Fibroblast of lung (primary cell): ENCODE measurements at places on chromosomes 6 and 20. TPM values are rescaled to one million over a fixed set of nuclear protein-coding genes. Genes with fewer than 3 reads are reported as not detected.

- no peak for DNase-seq
Observed at GRCh38 chr6:81612136-81612535, 140.3 kb downstream of the TENT5A start.

- DNase-seq = peak; percentile 89
Observed at GRCh38 chr6:138572167-138572875, 73.0 kb upstream of the NHSL1 start.

- no peak for DNase-seq
Observed at GRCh38 chr20:37711994-37712964, 18.4 kb downstream of the CTNNBL1 start.

DNA sequence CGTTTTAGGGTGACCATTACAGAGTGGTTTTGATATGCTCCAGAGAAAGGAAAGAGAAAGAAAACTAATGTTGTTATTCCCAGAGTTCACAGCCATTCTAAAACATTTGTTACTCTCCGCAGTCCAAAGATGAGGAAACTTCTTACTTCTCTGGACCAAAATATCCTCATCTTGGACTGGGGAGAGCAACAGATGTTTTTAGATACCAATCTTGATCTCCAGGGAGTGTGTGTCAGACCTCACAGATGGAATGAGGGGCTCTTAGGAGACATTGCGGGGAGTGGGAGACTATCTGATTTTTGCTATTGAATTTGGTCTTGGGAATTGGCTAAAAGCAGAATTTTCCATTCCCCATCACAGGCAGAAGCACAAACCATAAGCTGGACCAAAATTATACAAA is 110.8 kb downstream of the TNFAIP3 start:
- DNase-seq = no peak

- no peak for DNase-seq
Observed at GRCh38 chr6:143370812-143371370, 79.6 kb downstream of the ADAT2 start.

DNA sequence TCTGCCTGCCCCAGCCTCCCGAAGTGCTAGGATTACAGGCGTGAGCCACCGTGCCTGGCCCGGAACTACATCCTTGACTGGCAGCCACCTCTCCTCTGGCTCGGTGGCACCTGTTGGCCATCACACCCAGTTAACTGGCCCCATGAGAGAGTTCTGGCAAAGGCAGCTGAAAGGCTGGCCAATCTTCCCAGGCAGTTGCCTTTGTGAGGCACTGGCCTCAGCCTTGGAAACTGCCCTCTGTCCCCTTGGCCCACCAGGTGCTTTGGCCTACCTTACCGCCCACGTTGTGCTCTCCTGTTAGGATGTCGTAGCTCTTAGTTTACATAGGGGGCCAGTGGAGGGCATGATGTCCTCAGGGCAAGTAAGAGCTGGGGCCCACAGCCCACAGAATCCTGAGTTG is 9.6 kb upstream of the MANBAL start:
- no peak for DNase-seq

- DNase-seq = peak; percentile 85
Observed at GRCh38 chr6:4732691-4733315, 43.4 kb upstream of the CDYL start.

DNA sequence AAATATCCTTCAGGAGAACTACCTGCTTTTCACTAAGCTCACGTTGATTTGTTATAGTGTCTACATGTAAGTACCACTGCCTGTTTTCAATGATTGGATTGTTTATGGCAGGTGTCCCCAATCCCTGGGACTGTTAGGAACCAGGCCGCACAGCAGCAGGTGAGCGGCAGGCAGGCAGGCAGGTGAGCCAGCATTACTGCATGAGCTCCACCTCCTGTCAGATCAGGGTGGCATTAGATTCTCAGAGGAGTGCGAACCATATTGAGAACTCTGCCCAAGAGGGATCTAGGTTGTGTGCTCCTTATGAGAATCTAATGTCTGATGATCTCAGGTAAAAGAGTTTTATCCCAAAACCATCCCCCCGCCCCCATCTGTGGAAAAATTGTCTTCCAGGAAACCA is 303.3 kb downstream of the EYA4 start:
- no peak for DNase-seq

Gene C6orf52
- 0.26 and 0.33 TPM in 2 replicates for total RNA-seq

- DNase-seq = peak; percentile 35
Observed at GRCh38 chr6:163335671-163336545, 78.6 kb upstream of the QKI start.

Gene PBOV1
- not detected in 2 replicates for total RNA-seq

DNA sequence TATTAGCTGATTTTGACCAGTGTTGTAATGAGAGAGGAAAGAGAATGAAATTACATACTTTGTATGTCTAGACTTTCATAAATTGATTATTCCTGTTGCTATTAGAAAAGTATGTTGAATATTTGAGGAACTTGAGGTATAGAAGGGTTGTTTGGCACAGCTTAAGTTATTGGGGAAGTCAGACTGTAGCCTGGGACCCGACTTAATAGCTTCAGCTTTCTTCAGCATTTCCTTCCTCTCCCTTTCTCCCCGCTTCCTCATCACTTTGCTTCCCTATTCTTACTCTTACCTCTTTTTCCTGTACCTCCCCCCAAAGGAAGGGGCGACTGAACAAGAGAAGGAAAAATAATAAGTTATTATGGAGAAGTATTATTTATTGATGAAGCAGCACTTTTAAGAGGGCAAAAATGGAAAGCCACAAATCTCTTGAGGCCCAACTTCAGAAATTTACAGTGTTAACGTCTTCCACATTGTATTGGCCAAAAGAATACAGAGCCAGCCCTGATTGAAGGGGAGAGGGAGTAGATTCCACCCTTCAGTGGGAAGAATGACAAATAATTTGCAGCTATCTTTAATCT is 7.4 kb downstream of the SENP6 start:
- DNase-seq = no peak

Gene OR2H1
- not detected in 2 replicates for total RNA-seq

Gene TBXT
- total RNA-seq = not detected in 2 replicates

DNA sequence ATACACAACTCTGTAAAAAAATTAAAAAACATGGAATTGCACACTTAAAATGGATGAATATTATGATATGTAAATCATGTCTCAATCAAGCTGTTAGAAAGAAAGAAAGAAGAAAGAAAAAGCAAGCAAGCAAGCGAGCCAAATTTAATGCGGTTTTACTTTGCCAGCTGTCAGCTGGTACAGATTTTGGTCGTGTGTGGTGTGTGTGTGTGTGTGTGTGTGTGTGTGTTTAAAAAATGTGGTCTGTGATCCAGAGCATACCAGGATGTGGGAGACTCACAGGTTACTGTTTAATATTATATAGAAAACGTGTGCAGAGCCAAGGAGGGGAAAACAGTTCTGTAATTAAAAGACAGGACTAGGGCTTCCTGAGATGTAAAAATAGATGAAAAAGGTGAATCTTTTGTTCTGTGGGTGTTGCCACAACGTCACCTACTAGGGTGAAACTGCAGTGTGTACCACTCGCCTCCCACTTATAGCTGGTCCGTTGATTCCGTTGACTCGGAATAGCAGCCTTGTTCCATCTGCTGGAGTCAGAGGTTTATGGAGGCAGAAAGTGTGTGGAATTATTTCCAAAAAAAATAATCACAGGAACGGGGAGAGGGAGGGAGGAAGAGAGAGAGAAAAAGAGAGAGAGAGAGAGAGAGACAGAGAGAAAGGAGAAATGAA is 197.7 kb downstream of the BCAS1 start:
- DNase-seq = peak; percentile 57

DNA sequence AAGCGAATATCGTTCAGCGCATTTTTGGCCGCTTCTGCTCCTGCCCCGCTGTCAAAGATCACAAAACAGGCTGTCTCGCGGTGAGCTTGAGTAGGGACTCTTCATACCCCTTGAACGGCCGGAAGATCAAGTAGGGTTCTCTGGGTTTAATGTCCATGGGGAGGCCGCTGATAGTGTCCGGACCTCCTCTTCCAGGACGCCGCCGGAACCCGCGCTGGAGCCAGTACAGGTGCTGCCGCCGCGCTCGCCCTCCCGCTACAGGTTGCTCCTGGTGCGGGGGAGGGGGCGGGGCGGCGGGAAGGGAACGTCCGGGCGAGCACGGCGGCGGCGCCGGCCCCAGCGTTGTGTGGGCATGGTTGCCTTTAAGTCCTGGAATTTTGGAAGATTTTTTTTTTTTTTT is 67.4 kb downstream of the KHDC1L start:
- DNase-seq = no peak

Gene TSPO2
- not detected in 2 replicates for total RNA-seq

DNA sequence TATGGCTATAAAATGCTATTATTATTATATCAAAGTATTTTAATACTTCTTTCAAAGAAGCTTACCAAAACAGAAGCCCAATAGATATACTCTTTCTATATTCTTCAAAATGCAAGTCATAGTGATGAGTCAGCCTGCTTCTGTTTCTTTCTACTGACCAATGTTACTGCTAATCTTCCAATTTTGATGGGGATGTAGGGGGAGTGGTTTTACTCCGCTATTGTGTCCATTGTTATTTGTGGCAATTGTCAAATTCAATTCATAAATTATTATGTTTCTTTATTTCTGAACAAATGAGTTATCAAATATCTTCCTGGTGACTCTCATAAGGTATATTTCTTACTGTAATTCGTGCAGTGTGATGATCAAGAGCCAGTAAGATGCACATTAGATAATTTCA is 221.5 kb upstream of the DEFB112 start:
- DNase-seq = peak; percentile 50

- DNase-seq = peak; percentile 18
Observed at GRCh38 chr6:157438611-157439111, 57.7 kb downstream of the ZDHHC14 start.

DNA sequence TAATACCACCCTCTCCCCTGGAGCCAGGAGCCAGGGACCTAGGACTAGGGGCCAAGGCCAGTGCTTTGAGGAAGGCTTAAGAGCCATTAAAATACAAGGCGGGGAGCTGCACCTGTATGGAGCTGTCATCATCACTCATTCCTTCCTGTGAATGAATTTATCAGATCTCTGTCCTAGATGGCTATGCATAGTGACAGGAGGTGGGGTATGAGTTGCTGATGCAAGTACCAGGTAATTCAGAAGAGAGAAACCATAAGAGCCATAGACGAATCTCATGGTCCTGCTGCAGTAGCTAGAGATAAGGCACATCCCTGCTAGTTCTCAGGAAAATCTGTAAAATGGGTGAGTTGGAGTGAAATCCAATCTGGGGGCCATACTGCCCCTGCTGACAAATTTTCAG is 10.3 kb downstream of the GRM4 start:
- no peak for DNase-seq

- no peak for DNase-seq
Observed at GRCh38 chr20:51449498-51450220, 92.9 kb downstream of the NFATC2 start.

DNA sequence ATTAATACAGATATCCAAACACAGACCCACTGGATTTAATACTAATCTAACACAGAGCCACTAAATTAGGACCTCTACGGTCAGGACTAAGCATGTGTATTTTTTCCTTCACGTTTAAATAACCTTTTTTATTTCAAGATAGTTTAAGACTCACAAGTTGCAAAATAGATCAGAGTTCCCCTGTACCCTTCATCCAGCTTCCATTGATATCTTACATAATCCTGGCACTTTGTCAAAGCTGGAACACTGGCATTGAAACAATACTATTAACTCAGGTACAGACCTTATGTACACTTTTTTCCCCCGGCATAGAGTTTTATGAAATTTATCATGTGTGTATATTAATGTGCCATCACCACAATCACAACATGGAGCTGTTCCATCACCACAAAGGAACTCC is 2.1 kb downstream of the C6orf163 start:
- no peak for DNase-seq

Gene MYCT1
- under 0.01 TPM in 1 of 2 replicates, not detected in the other for total RNA-seq

- DNase-seq = peak; percentile 1
Observed at GRCh38 chr20:15320941-15321340, 983.5 kb upstream of the FLRT3 start.

Gene SLC52A3
- total RNA-seq = not detected in 2 replicates

- peak; percentile 69 for DNase-seq
Observed at GRCh38 chr20:36098364-36098763, 56.2 kb upstream of the EPB41L1 start.

DNA sequence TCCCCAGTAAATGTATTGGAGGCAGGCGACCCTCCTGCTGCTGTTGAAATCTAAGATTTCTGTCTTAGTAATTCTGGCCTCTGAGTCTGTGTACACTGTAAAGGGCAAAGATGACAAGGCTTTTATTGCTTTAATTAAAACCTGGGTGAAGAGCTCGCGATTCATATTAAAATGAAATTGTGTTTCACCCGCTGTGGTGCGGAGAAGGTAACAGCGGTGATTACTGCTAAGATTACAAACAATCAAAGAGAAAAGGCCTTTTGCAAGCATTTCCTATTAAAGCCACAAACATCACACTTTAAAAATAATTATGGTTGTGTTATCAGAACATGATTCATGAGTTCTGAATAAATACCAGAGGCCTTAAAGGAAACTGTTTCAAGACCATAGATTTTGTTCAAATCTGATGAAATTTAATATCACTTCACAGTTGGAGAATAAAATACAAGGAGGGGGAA is 69.3 kb downstream of the TOX2 start:
- peak; percentile 40 for DNase-seq

Gene DCDC2
- total RNA-seq = under 0.01 TPM in 1 of 2 replicates, not detected in the other

DNA sequence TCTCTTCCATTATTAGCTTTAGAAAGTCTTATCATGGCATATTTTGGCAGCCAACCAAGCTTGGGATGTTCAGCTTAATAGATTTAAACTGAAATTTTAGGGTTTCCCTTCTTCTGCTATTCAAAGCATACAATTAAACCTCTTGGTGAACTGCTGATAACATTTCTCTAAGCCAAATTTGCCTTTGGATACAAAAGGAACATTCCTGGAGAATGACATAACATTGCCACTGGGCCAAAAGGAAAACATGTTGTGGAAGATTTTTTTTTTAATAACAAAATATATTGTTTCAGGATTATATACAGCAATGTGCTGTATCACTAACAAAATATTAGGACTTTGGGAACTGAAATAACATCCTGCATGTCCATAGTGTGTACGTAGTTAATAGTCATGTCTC is 215.1 kb upstream of the TBX18 start:
- no peak for DNase-seq

DNA sequence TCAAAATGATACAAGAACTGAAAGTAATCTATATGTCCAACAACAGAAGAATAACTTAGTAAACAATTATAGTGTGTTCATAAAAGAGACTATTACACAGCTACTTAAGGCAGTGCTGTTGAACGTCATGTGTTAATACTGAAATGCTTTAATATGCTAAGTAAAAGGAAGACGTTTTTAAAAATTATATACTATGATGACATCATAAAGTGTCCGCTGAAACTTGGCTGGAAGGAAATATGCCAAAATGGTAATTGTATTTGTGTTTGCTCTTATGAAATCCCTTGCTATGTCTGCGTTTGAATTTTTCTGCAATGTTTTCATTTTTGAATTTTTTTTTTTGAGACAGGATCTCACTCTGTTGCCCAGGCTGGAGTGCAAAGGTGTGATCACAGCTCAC is 679.3 kb downstream of the DHX35 start:
- DNase-seq = no peak

DNA sequence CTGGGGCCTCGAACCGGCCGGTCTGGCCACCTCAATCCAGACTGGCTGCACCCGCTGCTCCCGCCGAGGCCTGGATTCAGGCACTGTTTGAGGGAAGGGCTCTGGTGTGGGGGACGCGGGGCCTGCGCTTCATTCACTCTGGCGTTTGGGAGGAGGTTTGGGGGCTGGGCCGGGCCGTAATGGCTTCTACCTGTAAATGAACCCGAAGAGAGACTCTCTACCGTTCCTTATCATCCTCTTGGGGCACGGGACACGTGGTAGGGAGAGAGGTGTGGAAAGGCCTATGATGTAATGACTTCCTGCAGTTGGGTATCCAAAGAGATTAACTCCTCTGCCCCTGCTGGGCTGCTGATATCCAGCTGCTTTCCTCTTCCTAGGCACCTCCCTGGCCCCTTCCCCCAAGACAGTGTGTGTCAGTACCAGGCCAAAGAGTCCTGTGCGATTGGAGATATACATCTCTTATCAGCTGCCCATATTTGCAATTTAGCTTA is 1.8 kb downstream of the FOXO3 start:
- DNase-seq = peak; percentile 75
